ENCODE measurements at places on chromosomes 4 and X.

- DNase-seq, result no peak
Observed at GRCh38 chr4:103786014-103786413, 66.2 kb upstream of the TACR3 start.

DNA sequence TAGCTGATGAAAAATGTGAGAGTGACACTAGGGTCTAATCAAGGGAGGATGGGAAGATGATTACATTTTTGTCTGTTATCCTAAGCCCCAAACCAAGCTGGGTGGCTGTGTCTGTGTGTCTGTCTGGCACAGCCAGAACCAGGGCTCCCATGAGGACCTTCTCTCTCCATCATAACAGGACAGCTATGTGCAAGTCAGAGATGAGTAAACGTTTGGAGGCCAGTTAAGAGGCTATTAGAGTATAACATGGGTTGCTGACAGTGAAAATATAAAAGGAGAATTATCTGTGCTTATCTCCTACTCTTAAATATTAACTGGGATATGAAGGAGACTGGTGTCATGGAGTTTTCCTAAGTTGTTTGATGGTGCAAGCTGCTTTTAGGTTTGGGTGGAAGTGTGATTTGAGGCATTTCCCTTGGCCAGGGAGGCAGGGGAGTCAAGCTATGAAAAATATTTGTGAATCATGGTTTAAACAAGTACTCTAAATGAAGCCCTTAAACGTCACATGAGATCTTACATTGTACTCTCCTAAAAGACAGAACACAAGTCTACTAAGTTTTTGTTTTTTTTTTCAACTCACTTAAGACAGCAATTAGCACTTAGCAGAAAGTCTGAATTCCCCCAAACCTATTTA lies 156.2 kb downstream of the ENOX2 start:
- DNase-seq, result no peak

DNA sequence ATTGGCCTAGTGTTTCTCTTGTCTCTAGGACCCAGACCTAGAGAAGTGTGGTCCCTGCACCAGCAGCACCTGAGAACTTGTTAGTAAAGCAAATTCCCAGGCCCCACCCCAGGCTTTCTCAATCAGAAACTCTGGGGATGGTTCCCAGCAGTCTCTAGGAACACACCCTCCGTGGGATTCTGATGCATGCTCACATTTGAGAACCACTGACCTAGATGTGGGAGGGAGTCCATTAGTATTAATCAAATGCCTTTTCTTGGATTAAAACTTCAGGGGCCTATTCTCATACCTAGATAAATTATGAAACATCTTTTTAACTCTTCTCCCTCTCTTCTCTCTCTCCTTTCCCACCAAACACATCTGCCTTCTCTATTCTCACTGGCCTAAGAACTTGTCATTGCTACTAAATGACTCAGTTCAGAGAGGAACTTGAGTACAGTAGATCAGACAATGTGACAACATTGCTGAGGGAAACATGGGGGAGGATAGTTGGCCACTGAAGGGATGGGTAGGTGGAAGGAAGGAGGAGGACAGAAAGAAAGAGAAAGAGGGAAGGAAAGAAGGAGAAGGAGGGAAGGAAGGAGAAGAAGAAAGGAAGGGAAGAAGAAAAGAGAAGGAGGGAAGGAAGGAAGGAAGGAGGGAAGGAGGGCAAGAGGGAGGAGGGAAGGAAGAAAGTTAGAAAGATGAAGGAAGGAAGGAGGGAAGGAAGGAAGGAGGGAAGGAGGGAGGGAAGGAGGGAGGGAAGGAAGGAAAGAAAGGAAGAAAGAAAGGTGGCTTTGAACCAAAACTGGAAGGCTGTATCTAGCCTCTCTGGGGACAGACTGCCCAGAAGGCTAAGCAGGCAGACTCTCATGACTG lies 132.7 kb upstream of the MAP3K15 start:
- DNase-seq, result no peak

DNA sequence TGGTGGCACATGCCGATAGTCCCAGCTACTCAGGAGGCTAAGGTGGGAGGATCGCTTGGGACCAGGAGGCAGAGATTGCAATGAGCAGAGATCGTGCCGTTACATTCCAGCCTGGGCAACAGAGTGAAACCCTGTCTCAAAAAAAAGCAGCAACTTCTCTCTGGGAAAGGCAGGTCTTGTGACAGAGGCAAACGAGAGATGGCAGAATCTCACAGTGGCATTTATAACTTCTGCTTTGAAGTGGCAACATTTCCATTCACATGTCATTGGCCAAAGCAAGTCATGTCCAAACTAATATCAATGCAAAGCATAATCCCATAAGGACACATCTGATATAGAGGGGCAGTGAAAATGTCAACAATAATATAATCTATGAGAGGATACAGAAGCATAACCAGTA lies 79.8 kb downstream of the PPEF2 start:
- DNase-seq, result no peak

GRCh38 chr4:146108756-146109155 lies 66.8 kb upstream of the LSM6 start:
- DNase-seq, result no peak

DNA sequence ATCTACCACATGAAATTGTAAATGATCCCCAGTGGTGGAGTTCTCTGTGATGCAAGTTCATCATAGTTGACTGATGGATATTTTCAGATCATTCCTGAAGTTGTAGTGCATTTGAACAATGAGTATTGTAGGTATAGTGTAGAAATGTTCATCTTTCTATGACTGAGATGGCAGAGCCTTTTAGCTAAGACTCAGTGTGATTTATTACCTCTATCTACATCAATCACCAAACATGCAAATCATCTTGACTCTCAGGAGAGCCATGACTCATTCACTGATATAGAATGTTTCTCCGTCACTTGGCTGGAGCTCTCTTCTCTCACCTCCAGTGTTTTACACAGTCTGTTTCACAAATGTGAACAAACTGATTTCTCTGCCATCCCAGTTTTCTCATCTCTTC lies 392.6 kb downstream of the IL1RAPL1 start:
- no peak for DNase-seq

GRCh38 chr4:153792618-153793247 lies 3.9 kb upstream of the SFRP2 start:
- DNase-seq, result no peak

- DNase-seq, result no peak
Observed at GRCh38 chr4:15078682-15079642, 76.7 kb downstream of the CPEB2 start.

- DNase-seq, result no peak
Observed at GRCh38 chr4:176824645-176825366, 32.1 kb upstream of the VEGFC start.

- no peak for DNase-seq
Observed at GRCh38 chrX:153925387-153925738, 701 bp downstream of the ARHGAP4 start.

GRCh38 chr4:78543424-78544125 lies 8.0 kb upstream of the ANXA3 start:
- no peak for DNase-seq

- no peak for DNase-seq
Observed at GRCh38 chrX:37348971-37349220, 268 bp upstream of the PRRG1 start.

- no peak for DNase-seq
Observed at GRCh38 chr4:1628892-1629698, 55.0 kb downstream of the FAM53A start.

GRCh38 chr4:78325271-78326157 lies 226.1 kb upstream of the ANXA3 start:
- no peak for DNase-seq

All from stimulated activated CD4-positive, alpha-beta T cell treated with anti-CD3 and anti-CD28 coated beads, TNF-alpha, amount 100 ng/mL, for 1 hour (primary cell).